ENCODE measurements at places on chromosomes 1 and 21.

DNA sequence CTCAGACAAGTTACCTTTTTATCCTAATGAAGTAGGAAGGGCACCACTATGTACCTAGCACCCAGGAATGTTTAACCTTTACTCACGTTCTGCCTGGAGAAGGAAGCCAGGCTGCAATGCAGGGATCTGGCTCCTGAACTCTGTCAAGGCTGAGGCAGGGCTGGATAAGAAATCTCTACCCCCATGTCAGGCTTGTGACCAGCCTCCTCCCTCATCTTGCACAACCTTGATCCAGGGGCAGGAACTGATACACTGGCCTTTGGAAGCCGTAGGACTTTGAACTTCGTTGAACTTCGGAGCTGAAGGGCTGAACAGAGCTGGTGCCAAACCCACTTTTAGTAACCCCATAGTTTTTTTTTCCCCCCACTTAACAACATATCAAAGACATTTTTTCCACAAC, 8.0 kb upstream of the AKR1A1 start:
- DNase-seq, result no peak

- no peak for DNase-seq
These were observed 125.8 kb downstream of the PLPP3 start for GRCh38 chr1:56453417-56454078.

- no peak for DNase-seq
These were observed 63.6 kb upstream of the ERRFI1 start for GRCh38 chr1:8089535-8090228.

DNA sequence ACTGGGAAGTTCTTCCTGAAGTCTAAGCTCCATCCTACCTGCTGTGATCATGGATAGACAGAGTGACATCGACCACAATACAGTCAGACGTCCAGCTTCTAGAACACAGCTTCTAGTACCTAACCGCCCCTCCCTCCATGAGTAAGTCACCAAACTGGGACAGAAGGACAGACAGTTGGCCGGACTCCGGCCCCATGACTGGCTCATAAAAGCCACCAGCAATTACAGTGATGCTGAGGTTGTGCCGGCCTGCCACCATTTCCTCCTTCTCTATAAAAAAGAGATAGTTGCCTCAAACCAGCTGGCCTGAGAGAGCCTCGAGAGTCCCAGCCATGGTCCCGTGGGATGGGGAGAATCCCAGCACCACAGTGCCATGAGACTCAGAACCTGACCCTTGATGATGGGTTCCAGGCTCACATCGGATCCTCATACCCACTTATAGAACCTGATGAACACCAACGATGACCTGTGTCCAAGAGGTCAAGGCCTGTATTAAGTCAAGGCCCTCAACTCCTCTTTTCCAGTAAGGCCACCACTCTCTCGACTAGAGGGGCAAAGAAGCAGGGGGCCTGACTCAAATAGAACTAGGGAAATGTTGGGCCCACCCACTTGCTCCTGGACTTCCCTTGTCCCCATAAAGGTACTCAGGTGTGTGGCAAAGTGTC, 3.4 kb downstream of the MEF2D start:
- DNase-seq, result no peak

DNA sequence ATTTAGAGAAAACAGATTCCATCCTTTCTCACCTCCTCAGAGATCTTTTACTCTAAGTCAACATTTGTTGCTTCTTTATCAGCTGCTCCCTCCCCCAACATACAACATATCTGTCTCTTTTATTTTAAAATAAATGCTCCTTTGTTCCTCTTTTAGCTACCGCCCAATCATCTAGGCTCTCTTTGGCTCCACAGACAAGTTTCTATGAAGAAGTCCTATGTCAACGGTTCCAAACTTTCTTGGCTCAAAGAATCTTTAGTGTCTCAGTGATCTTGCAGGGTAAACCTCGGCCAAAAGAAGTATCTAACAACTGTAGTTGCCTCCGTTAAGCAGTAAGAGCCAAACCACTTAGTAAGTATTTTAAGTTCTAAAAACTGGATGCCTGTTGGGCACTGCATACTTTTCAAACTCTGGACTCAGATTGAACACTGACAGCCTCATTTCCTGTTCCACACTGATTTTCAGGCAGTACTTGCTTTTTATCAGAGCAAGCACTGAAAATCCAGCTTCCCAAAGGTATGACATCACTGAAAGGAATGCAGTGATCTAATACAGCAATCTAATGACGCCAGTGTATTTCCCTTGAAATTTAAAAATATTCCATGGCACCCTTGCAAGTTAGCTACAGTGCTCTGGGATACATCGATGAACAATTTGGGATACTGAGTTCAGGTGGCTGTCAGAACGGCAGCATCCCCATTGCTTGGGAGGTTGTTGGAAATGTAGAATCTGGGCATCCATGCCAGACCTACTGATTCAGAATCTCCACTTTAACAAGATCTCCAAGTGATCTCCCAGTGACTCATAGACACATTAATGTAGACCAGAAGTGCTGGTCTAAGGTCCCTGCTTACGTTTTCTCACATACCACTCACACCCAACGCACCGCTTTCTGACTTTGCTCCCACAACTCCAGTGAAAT, 26.8 kb downstream of the EGLN1 start:
- no peak for DNase-seq

DNA sequence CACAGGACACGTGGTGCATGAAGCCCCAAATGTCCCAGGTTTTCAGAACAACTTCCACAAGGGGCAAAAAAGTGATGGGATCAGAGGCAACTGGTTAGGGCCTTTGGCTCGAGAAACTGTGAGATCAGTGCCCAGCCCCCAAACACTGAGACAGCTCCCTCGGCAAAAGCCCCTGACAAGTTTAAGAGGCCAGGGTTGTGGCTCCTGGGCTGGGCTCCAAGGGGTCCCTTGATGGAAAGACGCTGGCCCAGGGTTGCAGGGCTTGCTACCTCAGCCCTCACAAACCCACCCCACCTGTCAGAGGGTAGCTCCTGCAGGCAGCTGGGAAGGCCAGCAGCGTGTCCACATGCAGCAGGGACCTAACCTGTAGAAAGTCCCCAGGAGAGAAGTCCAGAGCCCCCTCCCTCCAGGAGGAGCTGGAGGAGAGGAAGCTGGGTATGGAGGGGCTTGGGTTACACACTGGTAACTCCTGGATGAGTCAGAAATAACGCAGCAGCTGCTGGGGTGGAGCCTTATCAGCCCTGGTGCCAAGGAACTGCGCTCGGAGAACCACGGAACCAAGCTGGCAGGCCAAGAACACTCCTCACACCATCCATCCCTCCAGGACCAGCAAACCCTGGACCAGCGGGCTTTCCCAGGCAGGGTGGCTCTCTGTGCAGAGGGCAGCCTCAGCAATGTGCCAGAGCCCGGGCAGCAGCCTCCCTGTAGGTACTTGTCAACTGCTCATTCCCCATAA, 37.5 kb downstream of the CTNNBIP1 start:
- DNase-seq, result no peak

DNA sequence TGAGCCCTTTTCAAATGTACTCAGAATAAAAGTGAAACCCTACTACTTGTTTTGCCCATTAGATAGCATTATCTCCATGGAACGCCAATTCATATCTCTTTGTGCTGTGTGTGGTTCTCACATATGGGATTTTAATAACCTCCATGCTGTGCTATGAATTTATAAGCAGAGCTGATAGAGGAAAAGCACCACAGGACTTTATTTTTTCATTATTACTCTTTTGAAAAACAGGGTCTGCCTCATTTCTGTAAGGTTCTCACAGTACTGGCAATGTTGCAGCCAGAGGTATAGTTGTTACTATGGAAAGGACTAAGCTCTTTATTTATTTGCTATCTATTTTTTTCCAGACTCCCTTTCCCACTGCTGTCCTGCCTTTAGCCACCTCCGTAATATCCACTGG, 313.7 kb downstream of the ST6GALNAC3 start:
- no peak for DNase-seq

GRCh38 chr1:11483581-11484320, 4.8 kb downstream of the DISP3 start:
- DNase-seq, result no peak

DNA sequence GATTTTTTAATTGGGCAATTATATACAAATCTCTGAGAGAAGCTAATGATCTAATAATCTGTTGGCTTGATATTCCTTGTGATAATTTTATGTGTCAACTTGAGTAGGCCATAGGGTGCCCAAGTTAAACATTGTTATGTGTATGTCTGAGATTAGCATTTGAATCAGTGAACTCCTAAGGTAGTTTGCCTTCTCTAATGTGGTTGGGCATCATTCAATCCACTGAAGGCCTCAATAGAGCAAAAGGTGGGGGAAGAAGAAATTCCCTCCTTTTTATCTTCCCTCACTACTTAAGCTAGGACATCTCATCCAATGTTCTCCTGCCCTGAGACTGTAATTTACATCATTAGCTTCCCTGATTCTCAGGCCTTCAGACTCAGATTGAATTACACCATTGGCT, 394.5 kb downstream of the LMO4 start:
- DNase-seq, result no peak

- no peak for DNase-seq
These were observed 189.2 kb downstream of the ZP4 start for GRCh38 chr1:237701534-237701933.

DNA sequence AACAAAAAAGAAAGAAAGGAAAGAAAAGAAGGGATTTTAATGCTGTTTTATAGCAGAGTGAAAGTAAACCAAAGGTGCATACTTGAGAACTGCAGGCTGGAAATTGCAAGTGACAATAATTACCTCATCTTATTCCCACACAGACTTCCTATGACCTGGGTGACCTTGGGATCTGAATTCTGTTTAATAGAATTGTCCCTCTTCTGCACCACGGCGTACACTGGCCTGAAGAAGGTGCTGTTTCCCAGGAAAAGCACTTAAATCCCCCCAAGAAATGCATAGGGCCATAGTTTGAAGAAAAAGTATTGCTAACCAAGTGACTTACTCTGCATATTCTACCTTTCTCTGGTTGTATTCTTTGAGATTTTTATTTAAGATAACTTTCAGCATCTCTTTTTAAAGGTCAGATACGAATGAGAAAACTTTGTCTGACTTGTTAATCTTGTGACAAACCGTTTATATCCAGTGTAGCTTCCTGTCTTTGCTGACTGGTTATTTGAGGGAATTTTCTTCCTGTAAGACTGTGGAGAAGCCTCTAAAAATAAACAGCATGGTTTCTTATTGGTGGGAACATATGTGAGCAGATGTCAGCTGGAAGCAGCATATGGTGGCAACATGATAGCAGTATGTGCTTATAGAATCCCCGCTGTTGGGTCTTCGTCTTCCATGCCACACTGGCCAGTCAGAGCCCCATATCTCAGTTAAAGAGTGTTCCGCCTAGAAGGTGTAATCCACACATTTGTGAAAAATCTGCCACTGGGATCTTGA, 16.3 kb downstream of the TGFB2 start:
- no peak for DNase-seq

- no peak for DNase-seq
These were observed 951.3 kb downstream of the ADGRL2 start for GRCh38 chr1:82752046-82752445.

DNA sequence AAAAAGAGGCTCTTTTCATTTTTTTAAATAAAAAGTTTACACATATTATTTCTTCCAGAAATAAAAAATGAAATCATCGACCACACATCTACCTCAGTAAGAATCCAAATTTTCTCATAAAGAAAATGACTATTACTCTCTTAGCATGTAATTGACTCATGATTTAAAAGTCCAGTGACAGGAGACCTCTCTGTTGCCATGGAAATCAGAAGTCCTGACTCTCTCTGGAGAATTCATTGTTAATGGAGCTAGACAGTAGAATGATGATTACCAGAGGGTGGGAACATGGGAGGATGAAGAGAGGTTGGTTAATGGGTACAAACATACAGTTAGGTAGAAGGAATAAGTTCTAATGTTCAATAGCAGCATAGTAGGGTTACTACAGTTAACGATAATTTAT, 5.0 kb upstream of the CLCA4 start:
- no peak for DNase-seq

DNA sequence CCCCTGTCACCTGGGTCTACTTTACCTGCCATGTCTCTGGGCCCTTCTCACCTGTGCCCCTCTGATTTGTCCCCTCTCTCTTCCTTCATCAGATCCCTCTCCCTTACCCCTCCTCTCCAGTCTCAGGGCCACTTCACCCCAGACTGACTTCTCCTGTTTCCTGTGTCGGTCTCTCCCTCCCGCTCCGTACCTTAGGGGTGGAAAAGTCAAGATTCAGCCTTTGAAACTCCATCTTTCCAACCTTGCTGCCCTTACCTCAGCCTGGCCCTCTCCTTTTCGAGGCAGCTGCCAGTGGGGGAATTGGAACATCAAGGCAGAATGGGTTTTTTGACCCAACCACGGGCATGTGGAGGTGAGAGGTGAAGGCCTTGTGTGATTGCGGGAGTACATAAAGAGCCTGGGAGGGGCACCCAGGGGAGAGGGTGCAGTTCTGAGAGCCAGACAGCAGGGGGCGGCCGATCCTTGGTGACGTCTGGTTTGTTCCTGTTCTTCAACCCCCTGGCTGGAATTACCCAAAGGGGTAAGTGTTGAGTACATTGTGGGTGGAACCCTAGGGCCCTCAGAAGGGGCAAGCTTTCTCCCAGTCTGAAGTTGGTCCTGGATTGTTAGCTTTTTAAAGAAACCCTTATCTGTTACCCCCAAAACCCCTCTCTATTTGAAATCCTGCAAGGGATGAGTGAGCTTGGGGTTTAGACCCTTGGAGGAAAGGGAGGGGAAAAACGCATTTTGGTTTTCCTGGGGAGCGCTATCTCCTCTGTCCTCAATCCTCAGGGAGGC, 12.3 kb upstream of the DMBX1 start:
- DNase-seq, result peak; percentile 81

DNA sequence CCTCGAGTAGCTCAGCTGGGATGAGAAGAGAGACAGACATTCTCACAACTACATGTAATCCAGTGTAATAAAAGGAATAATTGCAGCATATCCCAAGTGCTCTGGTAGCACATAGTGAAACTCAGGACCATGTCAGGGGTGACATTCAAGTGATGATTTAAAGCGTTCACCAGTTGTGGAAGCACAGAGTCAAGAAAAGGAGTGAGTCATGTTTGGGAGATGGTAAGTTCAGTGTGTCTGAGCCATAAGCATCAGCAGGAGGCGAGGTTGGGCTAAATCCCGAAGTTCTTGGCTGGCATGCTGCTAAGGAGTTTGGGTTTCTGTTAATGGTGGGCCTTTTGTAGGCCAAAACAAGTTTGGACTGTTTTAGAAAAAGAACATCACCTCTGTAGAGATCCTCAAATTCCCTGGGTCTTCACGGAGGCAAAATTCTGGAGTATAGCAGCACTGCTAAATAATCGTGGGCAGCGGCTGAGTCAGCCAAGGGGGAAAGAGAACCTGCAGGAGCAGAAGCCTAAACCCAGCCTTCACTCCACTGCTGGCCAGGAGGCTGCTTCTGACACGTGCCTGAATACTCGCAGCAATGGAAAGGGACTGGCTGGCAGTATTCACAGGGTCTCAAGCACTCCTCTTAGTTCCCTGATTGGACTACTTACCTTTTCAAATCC, 7.2 kb upstream of the NHLH1 start:
- no peak for DNase-seq

GRCh38 chr1:183273300-183273699, 87.2 kb downstream of the LAMC2 start:
- DNase-seq, result no peak

Measured in activated CD4-positive, CD25-positive, alpha-beta regulatory T cell treated with anti-CD3 and anti-CD28 coated beads, Interleukin-2, amount 50 U/mL, for 72 hours (primary cell).